Natural killer cell (primary cell): ENCODE measurements at places on chromosomes 1 and 21.

- DNase-seq = peak; percentile 60
Observed at GRCh38 chr1:237799762-237800474, 90.8 kb downstream of the ZP4 start.

DNA sequence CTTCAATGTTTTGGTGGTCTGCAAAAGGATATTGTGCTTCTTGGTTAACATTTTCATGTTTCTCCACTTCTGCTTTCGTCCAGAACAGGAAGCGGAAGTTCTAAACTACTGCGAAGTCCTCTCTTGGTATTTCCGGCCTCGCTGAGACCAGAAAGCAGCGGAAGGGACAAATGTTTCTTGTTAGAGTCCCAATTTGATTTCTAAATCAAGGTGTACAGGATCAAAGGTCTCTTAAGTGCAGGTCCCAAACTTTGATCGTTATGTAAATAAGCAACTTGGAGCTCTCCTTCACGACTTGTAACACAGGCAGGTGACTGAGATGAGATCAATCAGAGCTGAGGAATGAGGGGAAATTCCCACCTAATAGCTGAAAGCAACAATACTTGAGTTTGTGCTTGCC is 40.1 kb upstream of the HMCN1 start:
- peak; percentile 63 for DNase-seq

GRCh38 chr1:25729045-25729444 is 70.9 kb upstream of the SELENON start:
- no peak for DNase-seq

DNA sequence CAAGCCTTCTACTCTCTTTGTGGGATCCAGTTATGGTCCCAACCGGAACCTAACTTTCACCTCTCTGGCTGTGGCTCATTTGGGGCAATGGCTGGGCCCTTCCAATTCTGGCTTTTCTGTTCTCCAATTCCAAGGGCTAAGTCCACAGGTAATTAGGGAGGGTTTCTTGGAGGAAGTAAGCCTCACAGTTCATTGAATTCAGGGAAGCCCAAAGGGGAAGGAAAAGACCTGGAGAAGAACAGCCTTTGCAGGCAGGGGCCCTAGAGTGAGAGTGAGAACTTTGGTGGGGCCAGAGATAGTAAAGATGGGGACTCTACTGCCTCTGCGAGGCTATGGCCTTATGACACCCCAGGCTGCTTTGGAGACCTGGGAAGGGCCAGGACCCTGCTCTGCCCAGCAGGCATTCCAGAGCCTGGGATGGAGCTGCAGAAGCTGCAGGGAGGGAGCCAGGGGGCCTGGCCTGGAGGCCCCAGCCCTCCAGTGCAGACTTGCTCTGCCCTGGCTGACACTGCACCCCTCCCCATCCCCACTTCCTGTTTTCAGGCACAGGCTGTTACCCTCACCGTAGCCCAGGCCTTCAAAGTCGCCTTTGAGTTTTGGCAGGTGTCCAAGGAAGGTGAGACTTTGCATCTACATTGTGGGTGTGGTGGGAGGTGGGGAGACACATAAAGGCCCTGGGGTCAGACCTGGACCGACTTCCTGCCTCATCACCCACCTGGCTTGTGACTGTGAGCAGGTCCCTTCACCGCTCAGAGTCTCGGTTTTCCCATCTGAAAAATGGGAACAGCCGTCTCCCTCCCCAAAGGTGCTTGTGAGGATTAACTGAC is 18.9 kb downstream of the LDLRAP1 start:
- peak; percentile 95 for DNase-seq

DNA sequence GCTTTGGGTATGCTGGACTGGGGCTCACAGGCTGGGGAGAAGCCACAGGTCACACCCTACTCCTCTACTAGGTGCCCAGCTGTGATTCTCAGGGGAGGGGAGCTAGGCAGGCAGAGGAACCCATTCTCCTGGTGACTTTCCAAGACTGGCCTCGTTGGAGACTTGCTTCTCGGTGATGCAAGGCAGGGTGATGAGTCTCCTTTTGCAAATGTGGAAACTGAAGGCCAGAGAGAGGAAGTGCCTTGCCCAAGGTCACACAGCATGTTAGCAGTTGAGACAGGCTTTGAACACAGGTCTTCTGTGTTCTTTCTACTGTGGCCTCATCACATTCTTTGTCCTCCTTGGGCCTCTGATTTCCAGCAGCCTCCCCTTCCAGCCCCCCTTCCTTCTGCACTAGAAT is 20.5 kb upstream of the C1QA start:
- DNase-seq = no peak

- no peak for DNase-seq
Observed at GRCh38 chr1:221430152-221430960, 311.5 kb downstream of the DUSP10 start.

- DNase-seq = no peak
Observed at GRCh38 chr1:47751996-47752451, 245.2 kb downstream of the TRABD2B start.

GRCh38 chr1:244758708-244759107 is 76.8 kb upstream of the COX20 start:
- DNase-seq = no peak

DNA sequence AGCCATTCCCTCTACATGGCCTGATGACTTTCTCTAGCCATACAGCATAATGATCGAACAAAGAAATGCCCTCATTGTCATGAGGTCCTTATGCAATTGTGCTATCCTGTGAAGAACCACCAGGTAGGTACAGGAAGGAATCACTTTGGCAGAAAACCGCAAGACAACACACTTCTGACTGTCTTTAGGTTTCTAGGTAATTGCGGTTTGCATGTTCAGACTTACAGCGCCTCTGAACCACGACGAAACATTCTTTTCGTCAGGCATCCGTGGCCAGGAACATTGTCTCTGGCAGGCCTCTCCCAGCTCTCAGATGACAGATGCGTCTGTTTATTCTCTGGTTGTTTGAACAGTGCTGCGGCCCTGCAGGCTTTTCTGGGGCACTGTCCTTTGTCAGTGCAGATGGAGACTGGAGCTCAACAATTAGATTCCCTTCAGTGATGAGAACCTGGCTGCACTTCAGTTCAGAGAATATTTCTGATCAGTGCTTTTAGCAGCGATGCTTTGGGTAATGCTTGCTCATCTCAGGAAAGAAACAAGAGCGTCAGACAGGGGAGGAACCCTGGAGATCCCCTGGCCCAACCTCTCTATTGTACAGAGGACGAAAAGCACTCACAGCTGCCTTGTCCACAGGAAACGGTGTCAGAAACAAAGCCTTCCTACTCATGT is 63.4 kb downstream of the B3GALT5 start:
- DNase-seq = no peak

DNA sequence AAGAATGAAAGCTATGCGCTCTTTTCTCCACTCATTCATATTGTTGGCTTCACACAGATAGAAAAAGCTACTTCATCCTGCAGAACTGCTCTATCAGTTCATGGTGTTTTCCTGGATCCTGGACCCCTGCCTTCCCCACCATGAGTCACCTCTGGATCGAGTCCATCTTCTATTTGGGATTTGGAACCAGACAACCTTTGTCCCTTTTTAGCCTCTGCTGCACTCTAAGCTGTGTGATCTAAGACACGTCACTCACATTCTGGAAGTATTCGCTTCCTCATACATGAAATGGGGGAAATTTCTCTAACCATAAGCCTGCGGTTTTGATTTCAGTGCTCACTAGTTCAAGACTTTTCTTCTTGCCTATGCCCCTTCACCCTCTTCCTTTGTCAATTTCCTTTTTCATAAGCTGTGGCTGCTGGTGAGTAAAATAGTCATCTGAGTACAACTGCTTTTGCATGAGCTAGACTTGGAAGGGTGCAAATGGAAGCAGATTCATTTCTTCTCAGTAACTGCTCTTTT is 14.1 kb upstream of the DEGS1 start:
- peak; percentile 82 for DNase-seq

- no peak for DNase-seq
Observed at GRCh38 chr1:174352883-174353608, 94.7 kb upstream of the GPR52 start.

- no peak for DNase-seq
Observed at GRCh38 chr1:121471523-121471922, 286.7 kb downstream of the SRGAP2C start.

GRCh38 chr1:42816585-42817439 is at the start of the genes ERMAP and SVBP:
Gene ERMAP, plus strand, starts transcription at chr1:42817122. Its CDS starts 13,327 bp downstream, at chr1:42830449.
Gene SVBP, minus strand, starts transcription at chr1:42817397. Its CDS starts 853 bp downstream, at chr1:42816544.
- DNase-seq = peak; percentile 92
